ENCODE measurements at places on chromosomes 11 and 22.

- DNase-seq, result no peak
Observed at GRCh38 chr11:9078113-9079086, 13.0 kb downstream of the SCUBE2 start.

GRCh38 chr22:25969901-25970300, 199.4 kb upstream of the SEZ6L start:
- DNase-seq, result no peak

DNA sequence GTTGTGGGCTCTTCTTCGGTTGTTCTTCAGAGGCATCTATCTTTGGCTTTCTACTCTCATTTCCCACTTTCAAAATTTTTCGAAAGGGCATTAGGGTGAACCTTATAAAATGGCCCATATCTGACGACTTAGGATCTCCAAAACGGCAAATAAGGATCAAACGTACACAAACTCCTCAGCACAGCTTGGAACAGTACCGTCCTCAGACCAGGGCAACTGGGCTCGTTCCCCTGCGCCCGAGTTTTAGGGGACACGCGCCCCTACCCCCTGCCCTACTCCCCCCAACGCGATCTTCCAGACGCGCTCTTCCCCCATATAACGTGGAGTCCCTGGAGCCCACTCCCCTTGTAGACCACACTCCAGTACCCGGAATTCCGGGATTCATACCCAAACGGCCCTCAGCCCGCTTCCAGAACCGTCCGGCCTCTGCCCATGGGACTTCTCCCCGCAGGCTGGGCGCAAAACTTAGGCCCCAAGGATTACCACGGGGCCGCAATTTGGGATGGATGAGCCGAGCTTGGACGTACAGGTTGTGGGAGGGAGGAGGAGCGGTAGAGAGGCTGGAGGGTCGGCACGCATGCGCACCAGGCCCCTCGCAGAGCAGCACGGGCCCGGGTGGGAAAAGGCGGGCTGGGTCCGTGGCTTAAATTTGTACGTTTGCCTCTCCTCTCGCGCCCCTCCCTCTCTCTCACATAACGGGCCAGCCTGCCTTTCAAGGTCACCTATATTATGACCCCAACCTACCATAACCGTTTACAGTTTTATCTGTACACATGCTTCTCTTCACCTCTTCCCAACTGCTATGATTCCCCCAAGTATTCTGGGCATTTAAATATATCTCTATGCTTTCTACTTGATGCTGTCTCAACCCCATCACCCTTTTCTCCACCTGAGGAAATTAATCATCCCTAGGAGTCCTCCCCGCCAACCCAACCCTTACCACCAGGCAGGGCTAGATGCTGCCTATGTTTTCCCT, 3.4 kb downstream of the CCDC89 start:
- DNase-seq, result peak; percentile 74

GRCh38 chr11:82988936-82989627, 82.6 kb downstream of the RAB30 start:
- DNase-seq, result no peak

- no peak for DNase-seq
Observed at GRCh38 chr11:33452836-33453624, 195.8 kb downstream of the HIPK3 start.

DNA sequence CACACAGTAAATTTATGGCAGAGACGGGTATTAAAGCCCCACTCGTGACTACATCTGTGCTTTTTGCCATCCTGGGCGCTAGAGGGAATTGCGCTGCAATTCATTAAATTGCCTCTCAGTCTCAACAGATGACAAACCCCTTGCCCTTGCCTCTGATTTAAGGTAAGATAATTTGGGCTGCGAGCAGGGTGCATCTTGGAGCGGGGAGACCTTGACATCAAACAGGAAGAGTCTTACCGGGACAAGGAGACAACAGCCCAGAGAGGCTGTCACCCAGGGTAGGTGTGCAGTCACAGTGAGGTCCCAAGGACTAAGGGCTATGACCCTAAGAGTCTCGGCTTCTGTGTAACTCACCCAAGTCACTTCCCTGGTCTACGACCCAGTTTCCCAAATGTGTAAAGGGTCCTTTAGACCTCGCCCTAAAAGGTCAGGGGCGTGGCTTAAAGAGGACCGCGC, 449 bp upstream of the TOM1 start:
- DNase-seq, result peak; percentile 54

DNA sequence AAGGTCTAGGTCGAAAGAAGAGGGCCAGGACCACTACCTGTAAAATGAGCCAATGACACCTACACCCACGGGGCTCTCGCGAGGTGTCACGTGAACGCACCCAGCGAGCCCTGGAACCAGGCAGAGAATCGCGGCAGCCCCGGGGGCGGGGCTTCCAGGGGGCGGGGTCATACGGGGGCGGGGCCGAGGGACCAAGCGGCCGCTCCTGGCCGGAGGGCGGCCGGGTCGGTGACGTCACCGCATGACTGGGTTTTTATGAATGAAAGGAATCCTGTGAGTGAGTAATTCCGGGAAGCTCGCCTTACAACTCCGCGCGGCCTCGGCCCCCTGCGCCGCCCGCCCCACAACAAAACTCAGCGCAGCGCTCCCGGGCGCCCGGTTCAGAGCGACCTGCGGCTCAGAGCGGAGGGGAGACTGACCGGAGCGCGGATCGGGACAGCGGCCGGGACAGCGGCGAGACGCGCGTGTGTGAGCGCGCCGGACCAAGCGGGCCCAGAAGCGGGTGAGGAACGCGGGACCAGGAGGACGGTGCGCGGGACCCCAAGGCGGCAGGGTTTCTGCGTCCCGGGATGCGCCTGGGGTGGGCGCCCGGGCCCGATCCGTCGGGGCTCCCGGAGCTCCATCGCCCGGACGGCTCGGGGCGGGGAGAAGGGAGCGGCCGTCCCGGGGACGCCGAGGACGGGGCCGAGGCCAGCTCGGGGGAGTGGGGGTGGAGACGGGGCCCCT, at the start of gene MAFF:
Gene MAFF (plus strand): TSS at position 284 of the 726 bp plus-strand sequence. CDS start 11,860 bp downstream, outside the sequence.
- peak; percentile 95 for DNase-seq

- no peak for DNase-seq
Observed at GRCh38 chr22:29732883-29733282, 13.1 kb downstream of the CABP7 start.

DNA sequence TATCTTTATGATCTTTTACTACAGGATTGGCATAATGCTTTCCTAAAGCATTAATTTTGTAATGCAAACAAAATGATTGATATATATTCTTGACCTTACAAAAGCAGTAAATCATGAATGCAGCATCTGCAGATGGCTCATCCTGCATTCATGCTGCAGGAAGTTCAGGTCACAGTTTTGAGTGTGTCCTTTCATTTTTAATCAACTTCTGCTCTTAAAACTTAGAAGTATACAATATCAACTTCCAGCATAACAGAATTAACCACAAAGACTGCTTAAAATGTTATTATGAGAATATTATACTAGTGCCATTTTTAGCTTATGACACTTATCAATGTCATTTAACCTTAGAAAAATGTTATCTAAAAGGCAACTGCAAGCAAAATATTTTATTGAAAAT, 54.0 kb downstream of the SLC36A4 start:
- no peak for DNase-seq

DNA sequence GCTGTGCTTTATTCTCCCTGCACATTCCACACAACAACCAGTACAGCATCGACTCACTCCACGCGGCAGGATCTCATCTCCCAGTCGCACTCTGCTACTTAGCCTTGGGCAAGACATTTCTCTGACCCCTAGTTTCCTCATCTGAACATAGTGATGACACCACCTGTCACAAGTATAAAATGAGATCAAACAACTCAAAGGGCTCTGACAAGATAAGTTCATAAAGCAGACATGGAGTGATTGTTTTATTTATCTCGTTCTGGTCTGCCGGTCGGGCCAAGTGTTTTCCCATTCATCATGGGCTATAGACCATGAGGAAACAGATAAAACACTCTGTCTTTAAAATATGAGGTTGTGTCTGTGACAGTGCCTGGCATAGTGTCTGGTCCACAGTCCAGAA, 35.0 kb downstream of the DSCAML1 start:
- DNase-seq, result no peak

DNA sequence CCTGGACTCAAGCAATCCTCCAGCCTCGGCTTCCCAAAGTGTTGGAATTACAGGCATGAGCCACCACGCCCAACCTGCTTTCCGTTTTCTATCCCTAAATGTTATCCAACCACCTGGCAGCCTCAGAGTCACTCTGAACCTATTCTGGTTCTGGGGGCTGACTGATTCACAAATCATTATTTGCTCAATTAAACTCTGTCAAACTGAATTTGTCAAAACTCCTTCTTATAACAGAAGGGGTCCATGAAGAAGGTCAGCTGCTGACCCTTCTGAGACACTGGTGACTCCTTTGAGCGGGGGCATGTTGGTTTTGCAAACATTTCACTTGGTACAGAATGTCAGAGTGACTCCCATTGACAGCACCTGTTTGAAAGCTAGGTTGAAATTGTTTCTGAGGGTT, 1.8 kb upstream of the VPS37C start:
- DNase-seq, result no peak

GRCh38 chr11:61113201-61113600, 10.9 kb downstream of the CD5 start:
- no peak for DNase-seq

- no peak for DNase-seq
Observed at GRCh38 chr22:45703758-45704157, 32.1 kb downstream of the ATXN10 start.

DNA sequence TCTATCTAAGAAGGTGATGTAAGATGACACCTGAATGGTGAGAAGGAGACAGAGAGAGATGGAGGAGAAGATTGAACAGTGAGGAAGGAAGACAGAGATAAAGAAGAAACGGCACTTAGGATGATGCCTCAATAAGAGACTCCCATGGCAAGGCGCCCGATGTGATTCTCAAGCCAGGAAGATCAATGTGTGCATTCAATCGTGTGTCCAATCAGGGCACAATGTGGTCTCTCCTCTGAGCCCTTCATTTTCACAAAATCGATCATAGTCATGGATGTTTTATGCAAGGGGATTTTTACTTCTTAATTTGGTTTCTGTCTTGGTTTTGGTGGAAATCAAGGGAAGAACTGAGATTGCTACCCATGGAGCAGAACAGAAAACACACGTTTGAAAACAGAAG, 19.9 kb upstream of the TMPRSS13 start:
- DNase-seq, result no peak

GRCh38 chr11:368414-369335, 624 bp upstream of the B4GALNT4 start:
- no peak for DNase-seq

- DNase-seq, result peak; percentile 25
Observed at GRCh38 chr11:95256321-95256779, 25.3 kb upstream of the SESN3 start.

- DNase-seq, result no peak
Observed at GRCh38 chr11:35682230-35683173, 19.9 kb downstream of the TRIM44 start.

GRCh38 chr11:125346179-125346530, 149.9 kb downstream of the FEZ1 start:
- no peak for DNase-seq

- DNase-seq, result no peak
Observed at GRCh38 chr22:46654927-46655595, 34.9 kb downstream of the GRAMD4 start.

DNA sequence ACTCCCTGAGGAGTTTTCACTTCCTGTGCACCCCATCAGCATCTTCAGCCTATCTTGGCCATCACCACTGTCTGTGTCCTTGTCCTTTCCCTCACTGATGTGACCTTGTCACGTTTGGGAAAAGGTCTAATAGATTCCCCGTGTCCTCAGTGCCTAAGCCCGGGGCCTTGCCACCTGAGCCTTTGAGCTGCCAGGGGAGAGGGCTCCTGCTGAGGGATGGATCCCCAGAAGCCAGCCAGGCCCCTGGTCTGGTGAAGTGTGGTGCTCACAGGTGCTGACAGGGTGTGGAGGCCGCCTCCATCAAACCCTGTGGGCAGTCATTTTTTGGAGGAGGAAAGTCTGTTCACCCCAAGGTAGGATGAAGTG, 47.2 kb downstream of the GAB4 start:
- no peak for DNase-seq

GRCh38 chr11:118544010-118544646, 13.1 kb downstream of the TMEM25 start:
- no peak for DNase-seq

- no peak for DNase-seq
Observed at GRCh38 chr11:68684385-68685356, at the start of gene GAL. GAL (plus strand) TSS chr11:68684544; CDS start chr11:68684924, 380 bp downstream.

GRCh38 chr11:65915101-65915820, 3.6 kb downstream of the C11orf68 start:
- DNase-seq, result no peak

DNA sequence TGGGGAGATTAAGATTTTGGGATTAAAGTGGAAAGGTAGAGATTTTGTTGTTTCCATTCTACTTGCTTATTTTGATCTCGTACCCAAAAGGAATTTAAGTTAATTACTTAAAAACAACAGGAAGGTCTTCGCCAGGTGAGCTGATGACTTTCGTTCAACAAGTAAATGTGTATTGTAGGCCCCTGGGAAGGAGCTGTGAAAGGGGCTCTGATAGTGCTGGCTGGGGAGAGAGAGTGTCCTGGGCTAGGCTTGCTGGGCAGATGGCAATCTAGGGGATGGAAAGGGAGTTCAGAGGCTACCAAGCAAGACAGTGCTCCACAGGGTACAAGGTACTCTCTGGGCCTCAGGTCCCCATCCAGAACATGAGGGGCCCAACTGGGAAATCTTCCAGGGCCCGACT, 189.4 kb downstream of the CEP164 start:
- no peak for DNase-seq

DNA sequence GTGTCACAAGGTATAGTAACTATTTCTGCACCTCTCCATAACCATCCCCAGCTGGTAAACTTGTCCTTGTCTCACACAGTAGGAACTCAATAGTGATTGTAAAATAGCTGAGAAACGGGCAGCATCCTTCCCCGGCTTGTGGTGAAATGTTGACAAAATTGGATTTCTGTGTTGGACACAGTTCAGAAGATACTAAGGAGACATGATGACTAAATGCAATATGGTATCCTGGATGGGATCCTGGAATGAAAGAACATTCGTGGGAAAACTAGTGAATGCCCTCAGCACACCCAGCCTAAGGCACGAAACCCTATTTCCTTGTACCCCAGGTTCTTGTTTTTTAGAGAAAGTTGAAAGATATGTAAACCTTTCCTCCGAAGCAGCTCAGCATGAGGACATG, 18.8 kb upstream of the OPCML start:
- DNase-seq, result no peak

DNA sequence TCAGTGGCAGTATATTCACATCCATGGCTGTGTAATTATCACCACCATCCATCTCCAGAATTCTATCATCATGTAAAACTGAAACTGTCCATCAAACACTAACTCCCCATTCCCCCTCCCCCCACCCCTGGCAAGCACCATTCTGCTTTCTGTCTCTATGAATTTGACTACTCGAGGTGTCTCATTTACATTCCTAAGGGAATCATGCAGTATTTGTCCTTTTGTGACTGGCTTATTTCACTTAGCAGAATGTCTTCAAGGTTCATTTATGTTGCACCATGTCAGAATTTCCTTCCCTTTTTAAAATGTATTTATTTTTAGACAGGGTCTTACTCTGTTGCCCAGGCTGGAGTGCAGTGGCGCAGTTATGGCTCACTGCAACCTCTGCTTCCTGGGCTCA, 20.3 kb downstream of the DERL3 start:
- DNase-seq, result no peak

DNA sequence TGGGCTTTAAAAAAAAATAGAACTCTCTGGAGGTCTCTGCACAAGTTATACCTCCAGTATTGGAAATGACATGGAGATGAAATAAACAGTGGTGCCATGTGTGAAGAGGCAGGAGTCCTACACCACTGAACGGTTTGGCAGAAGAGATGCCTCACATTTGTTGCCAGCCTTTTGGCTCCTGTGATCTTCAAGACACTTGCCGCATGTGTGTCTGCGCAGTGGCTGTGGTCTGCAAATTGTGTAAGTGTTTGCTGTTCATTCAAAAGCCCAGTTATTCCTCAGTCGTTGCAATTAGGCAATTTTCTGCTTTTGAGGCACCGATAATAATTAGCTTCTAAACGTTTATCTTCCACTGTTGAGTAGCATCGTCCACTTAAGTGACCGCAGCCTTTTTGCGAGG, 319.1 kb downstream of the BRD1 start:
- DNase-seq, result no peak
